Stimulated activated CD8-positive, alpha-beta memory T cell treated with anti-CD3 and anti-CD28 coated beads, Interleukin-15, amount 100 ng/mL, for 4 hours (primary cell): ENCODE measurements at places on chromosomes 2 and 18.

- DNase-seq: no peak
These were observed 49.8 kb downstream of the REV1 start for GRCh38 chr2:99439971-99440505.

- no peak for DNase-seq
These were observed 2.4 kb downstream of the EVX2 start for GRCh38 chr2:176081376-176081836.

DNA sequence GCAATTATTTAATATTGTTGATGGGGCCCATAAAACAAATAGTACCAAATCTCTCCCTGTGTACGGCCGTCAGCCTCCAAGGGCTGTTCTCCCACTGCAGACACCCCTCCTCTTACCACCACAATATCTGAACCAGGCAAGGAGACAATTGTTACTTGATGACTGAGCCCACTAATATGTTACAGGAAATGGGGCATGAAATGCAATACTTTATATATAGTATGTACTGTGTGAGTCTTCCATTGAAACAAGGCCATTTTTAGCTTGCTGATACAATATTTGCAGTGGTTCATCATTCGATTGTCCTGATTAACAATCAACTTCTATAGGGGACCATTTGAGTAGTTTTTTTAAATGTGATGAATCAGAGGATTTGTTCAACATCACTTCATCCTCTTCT, 307.3 kb downstream of the GBX2 start:
- no peak for DNase-seq

GRCh38 chr2:27138111-27138510, 1.1 kb downstream of the PRR30 start:
- no peak for DNase-seq

DNA sequence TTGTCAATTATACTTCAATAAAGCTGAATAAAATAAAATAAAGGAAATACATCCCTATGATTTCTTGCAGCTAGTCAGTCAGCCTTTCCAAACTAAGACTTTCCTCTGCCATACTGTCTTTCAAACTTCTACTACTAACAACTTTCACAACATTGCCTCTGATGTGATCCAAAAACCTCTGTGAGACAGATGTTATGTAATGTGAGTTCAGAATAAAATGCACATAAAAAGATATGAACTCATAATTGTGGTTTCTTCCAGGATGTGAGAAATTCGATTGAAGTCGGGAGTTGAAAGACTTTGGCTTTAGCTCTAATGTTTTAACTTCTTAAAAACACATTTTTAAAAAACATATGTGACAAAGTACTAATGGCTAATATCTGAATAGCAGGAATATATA, 98.7 kb downstream of the PIGN start:
- no peak for DNase-seq

DNA sequence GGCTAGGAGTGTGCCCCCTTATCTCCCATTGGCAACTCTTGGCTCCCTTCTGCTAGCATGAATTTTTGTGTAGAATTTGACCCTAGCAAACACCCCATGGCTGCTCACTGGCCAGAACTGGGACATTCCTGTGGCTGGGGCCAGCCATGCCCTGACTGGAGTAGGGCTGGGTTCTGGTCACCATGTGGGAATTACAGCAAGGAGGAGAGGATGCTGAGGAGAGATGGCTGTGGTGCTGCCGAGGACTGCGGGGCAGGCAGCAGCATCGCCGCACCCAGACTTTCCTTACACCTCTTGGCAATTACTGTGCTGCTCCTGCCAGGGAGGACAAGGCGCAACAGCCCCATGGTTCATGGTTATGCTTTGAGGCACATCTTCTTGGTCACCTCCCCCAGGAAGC, 12.7 kb downstream of the KCNF1 start:
- DNase-seq: no peak

GRCh38 chr18:22624176-22624575, 206.5 kb upstream of the CTAGE1 start:
- DNase-seq: no peak

GRCh38 chr2:62505109-62505749, 766 bp downstream of the TMEM17 start:
- DNase-seq: no peak

DNA sequence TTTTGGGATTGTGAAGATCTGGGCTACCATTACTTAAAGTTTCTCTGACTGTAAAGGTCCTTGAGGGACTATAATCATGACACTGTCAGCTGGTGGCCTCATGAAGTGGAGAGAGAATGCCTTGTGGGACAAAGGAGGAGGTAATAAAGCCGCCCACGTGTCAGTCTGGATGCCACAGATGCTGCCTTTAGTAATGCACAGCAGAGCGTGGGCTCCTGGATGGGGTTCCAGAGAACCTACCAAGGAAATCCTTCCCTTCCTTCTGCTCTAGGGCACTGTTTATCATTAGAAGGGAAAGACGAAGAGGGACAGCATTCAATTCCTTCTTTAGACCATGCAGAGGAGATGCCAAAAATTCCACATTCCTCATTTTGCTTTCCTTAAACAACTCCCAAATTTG, 63.5 kb downstream of the COL5A2 start:
- DNase-seq: no peak

GRCh38 chr2:172173174-172173706, 70.5 kb upstream of the DLX2 start:
- DNase-seq: no peak

DNA sequence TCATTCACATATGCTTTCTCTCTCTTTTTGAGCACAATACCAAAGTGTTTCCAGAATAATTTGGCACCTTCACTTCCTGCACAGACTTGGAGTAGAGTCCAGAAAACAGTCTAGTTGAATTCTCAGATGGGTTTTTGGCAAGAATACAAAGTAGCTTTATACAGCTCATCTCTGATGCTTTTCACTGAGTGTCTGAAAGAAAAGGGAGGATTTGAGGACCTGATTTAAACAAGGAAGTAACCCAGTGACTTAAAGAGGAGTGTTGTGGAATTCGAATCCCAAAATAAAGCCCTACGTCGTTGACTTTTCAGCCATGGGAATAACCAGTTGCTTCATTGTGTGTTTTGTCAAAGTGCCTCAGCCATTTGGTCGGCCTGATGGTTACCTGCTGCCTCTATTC, 31.8 kb downstream of the METAP1D start:
- no peak for DNase-seq

- DNase-seq: no peak
These were observed 7.4 kb upstream of the LCT start for GRCh38 chr2:135844301-135844895.

- no peak for DNase-seq
These were observed 66.7 kb upstream of the DNAJC10 start for GRCh38 chr2:182649316-182649715.

DNA sequence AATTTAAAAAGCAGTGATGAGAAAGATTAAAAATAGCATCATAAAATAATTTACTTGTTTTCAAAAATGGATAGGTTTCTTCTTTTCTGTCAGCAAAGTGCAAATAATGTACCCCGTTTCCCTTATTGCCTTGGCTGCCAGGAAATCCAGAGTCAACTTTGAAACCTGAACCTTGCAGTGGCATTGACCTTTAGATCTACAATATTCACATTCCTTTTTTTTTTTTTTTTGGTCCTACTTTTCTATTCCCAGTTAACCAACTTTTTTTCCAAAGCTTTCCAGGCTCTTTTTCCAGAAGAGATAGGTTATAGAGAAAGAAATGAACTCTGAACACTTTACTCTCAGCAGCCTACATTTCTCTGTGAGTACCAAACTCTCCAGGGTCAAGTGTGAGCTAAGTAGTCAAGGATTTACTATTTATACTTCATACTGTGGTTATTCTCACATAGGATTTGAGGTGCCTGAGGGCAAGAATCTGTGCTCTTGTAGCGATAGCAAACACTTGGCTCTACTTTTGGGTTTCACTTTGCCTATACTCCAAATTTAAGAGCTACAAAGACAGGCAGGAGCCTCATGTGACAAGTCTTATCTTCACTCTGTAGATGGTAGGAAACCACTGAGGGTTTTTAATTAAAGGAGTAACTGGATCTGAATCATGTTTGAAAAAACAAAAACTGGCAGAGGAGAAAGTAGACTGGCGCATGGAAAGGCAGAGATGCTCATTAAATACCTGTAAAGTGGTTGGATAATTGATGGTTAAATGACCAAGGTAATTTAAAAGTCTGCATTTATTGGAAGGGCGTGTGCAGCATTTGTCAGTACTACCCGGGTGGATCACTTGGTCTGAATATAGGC, 63.2 kb upstream of the TMEM17 start:
- DNase-seq: no peak

DNA sequence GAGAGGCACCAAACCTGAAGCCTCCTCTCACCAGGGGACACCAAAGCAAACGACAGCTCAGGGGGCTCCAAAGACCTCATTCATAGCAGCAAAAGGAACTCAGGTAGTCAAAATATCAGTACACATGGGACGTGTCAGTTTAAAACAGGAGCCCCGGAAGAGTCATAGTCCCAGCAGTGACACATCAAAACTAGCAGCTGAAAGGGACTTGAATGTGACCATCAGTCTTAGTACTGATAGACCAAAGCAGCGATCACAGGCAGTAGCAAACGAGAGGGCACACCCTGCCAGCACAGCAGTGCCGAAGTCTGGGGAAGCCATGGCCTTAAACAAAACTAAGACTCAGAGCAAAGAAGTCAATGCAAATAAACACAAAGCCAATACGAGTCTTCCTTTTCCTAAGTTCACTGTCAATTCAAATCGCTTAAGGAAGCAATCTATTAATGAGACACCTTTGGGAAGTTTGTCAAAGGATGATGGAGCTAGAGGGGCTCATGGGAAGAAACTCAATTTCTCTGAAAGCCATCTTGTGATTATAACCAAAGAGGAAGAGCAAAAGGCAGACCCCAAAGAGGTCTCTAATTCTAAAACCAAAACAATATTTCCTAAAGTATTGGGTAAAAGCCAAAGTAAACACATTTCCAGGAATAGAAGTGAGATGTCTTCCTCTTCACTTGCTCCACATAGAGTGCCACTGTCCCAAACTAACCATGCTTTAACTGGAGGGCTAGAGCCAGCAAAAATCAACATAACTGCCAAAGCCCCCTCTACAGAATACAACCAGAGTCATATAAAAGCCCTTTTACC, 1.2 kb downstream of the GALNT5 start:
- DNase-seq: no peak

DNA sequence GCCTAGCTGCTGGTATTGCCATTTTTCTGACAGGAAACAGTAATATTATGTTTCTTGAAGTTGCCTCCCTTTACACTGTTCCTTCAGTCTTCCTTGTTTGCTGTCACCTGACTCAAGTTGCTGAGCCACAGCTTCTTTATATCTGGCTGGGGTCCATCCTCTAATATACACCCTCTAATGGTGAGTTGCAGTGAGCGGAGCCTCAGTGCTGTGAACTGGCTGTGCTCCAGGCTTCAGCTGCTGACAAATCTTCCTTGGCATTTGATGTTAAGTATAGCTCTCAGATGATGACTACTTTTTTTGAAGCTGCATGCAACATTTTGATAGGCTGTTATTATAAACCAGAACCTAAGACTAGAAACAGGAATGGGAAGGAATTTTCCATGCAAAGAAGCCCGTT, 366.7 kb downstream of the NUP35 start:
- no peak for DNase-seq

- no peak for DNase-seq
These were observed 11.8 kb downstream of the CHPF start for GRCh38 chr2:219531639-219532377.

GRCh38 chr2:74583504-74583903, 29.0 kb downstream of the DOK1 start:
- no peak for DNase-seq

- no peak for DNase-seq
These were observed 109.9 kb downstream of the TGFA start for GRCh38 chr2:70443726-70444125.

GRCh38 chr2:191303140-191304005, 58.2 kb downstream of the MYO1B start:
- no peak for DNase-seq

DNA sequence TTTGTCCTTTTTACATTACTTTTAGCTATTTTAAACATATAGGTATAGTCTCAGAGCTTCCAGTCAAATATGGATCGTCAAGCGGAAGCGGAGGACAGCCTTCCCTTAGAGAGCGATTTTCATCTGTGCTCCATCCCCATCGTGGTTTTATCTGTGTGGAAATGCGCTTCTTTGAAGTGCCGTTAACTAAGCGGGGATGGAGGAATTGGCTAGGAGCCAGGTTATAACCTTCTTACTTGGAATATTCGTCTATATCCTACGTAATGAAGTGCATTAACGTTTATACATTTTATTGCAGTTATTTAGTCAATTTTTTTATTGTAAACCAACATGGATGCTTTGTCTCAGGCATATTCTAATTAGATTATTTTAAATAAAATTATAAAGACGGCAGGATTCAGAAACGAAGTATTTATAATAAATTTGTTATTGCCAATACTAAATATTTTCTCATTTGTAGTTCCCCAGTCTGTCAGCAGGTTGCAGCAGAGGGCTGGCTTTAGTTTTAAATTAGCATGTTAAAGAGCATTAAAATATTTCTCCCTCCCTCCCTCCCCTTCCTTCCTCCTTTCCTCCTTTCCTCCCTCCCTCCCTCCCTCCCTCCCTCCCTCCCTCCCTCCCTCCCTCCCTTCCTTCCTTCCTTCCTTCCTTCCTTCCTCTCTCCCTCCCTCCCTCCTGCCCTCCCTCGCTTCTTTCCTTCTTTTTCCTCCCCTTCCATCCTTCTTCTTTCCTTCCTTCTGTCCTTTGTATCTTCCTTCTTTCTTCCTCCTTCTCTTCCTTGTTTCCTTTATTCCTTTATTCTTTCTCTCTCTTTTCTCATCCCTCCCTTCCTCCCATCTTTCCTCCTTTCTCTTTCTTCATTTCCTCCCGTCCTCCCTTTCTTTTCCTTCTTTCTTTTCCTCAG, 80.6 kb upstream of the DOCK10 start:
- DNase-seq: no peak

DNA sequence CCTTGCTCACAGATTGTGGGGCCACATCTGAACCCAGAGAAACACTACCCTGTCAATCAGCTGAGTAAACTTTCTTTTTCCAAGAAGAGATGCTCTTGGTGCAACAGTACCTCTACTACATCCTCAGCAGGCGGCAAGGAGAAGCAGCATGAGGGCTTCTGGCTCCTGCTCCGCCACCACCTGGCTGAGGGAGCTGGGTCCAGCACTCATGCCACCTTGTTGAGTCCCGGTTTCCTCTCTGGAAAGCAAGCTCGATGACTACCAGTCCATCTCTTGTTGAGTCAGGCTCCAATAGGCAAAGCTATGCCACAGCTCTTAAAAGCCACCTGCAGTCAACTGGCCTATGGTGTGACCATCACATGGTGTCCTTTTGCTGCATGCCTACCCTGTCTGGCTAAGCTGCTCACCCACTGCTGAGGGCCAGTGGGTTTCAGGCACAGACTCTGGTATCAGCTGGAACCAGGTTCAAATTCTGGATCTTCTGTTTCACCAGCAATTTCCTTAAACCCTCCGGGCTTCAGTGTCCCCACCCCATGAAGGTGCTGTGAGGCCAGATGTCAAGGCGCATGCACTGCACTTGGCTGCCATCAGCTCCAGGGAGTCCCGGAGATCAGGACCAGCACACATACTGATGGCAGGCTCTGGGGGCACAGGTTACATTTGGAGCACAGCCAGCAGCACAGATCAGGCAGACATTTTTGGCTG, 42.5 kb upstream of the ACAA2 start:
- DNase-seq: no peak

GRCh38 chr2:236870370-236870769, 215.3 kb upstream of the COPS8 start:
- no peak for DNase-seq
